Naive B cell (primary cell): ENCODE measurements at places on chromosomes 5 and 9. TPM values are rescaled to one million over a fixed set of nuclear protein-coding genes. Genes with fewer than 3 reads are reported as not detected.
A peak's percentile ranks its signal among the peaks of the same experiment; 100 is the strongest.

Gene DDX31
- polyA plus RNA-seq: 7.2 TPM

Gene KLF9
- 3.4 TPM for polyA plus RNA-seq

Gene GPR150
- 0.61 TPM for polyA plus RNA-seq

Gene PRRX2
- not detected for polyA plus RNA-seq

Gene TMEM215
- not detected for polyA plus RNA-seq

- H3K4me3 ChIP-seq: no peak overlapping the region
- peaks cover 38% of the 10 kb centered on the region for H3K36me3 ChIP-seq
- no peak for DNase-seq
- H3K27me3 ChIP-seq: peaks cover 5% of the 10 kb centered on the region
- no peaks in the 10 kb centered on the region for H3K4me1 ChIP-seq
- H3K27ac ChIP-seq: no peak overlapping the region
Measured at GRCh38 chr5:53713978-53714666, 153.7 kb downstream of the NDUFS4 start.

- H3K4me1 ChIP-seq: peaks cover 4% of the 10 kb centered on the region
- H3K27ac ChIP-seq: no peak overlapping the region
- DNase-seq: no peak
- H3K4me3 ChIP-seq: no peak overlapping the region
Measured at GRCh38 chr5:138065102-138065501, 18.7 kb upstream of the WNT8A start.

- no peaks in the 10 kb centered on the region for H3K4me1 ChIP-seq
- DNase-seq: no peak
- H3K4me3 ChIP-seq: no peak overlapping the region
- H3K27me3 ChIP-seq: peaks cover 27% of the 10 kb centered on the region
Measured at GRCh38 chr9:110601098-110601497, 21.6 kb upstream of the SVEP1 start.

DNA sequence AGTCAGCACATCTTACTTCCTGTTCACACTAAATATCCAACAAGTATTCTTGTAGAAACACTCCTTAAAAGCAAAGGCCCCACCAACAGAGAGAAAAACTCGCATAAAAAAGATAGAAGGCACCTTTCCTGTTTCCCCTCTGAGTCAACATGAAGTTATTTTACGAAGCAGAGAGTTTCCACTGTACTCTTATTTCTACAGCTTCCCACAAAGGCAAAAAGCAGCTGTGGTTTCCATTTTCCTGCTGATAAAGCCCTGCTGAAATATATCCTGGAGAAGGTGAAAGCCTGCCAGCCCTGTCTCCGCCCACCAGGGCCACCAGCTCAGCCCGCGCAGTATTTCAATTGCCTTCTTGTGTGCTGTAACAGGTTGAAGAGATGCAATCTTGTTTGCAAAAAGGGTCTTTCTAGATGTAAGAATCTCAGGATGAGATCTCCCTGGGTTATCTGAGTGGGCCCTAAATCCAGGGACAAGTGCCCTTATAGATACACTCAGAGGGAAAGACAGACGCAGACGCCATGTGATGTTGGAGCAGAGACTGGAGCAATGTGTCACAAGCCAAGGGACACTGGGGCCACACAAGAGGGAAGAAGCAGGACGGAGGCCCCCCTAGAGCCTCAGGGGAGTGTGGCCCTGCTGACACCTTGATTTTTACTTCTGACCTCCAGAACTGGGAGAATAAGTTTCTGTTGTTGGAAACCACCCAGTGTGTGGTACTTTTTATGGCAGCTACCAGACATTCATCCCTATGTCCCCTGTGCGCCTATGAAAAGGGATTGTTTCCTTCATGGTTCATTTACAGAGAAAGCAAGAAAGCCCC lies 19.9 kb downstream of the SEMA4D start:
- peak overlapping the region; percentile 46 for H3K4me3 ChIP-seq
- H3K27ac ChIP-seq: peak overlapping the region; percentile 63
- no peaks in the 10 kb centered on the region for H3K36me3 ChIP-seq
- H3K4me1 ChIP-seq: peaks cover 71% of the 10 kb centered on the region

- H3K27ac ChIP-seq: no peak overlapping the region
- H3K4me3 ChIP-seq: no peak overlapping the region
- H3K4me1 ChIP-seq: no peaks in the 10 kb centered on the region
- DNase-seq: no peak
Measured at GRCh38 chr5:166936351-166936750, 1355.1 kb upstream of the WWC1 start.

DNA sequence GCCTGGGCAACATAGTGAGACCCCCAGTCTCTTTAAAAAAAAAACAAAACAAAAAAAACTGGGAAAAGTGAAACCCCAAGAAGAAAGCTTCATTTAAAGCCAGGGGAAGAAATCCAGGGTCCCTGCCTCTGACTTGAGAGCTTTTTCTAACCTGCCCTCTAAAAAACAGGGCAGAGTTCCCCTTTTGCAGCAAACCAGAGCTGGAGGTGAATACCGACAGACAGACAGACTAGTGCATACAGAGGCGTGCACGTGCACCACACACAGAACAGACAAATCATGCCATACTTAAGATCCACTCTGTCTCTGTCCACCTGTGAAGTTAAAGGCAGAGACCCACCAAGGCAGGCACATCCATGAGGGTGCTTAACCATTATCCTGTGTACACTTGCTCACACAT lies 11.7 kb upstream of the AQP3 start:
- H3K27ac ChIP-seq: peak overlapping the region; percentile 47
- no peaks in the 10 kb centered on the region for H3K36me3 ChIP-seq
- no peaks in the 10 kb centered on the region for H3K27me3 ChIP-seq
- H3K4me1 ChIP-seq: peaks cover 7% of the 10 kb centered on the region
- H3K4me3 ChIP-seq: no peak overlapping the region

GRCh38 chr5:169576181-169576598 lies 7.4 kb upstream of the SPDL1 start:
- no peak overlapping the region for H3K4me3 ChIP-seq
- DNase-seq: no peak
- no peak overlapping the region for H3K27ac ChIP-seq
- peaks cover 51% of the 10 kb centered on the region for H3K27me3 ChIP-seq
- H3K4me1 ChIP-seq: no peaks in the 10 kb centered on the region
- no peaks in the 10 kb centered on the region for H3K36me3 ChIP-seq

DNA sequence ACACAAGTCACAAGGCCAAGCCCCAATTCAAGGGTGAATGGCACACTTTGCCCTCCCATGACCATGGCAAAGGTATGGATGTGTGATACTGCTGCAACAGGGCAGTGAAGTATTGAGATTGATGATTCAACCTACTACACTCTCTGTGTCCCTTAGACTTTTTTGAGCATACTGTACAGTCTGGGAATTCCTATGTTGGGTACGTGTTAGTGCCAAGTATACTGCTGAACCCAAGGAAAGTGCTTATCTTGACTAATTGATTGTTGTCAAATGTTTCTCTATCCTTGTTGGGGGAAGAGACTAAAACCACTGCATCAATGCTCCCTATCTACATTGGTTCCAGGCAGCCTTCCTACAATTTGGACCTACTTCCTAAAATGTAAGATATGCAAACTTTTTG lies 93.7 kb downstream of the NDFIP1 start:
- no peaks in the 10 kb centered on the region for H3K4me1 ChIP-seq
- no peak overlapping the region for H3K27ac ChIP-seq
- no peak overlapping the region for H3K4me3 ChIP-seq
- no peak for DNase-seq

DNA sequence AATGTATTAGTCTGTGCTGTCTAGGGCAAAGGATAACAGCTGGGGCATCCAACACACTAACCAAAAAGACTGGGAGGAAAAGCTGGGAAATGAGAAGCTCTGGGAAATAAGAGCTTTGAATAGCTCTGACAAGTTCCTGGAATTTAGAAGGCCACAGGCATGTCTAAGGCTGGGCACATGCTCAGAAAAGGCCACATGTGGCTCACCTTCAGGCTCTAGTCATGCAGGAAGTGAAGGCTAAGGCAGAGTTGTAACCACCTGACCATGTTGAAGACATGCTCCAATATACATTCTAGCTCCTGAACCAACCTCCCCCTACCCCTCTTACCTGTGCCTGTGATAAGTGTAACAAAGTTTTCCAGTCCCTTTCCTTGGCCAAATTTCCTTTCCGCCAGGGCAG lies 31.7 kb downstream of the CLTA start:
- peaks cover 11% of the 10 kb centered on the region for H3K4me1 ChIP-seq
- no peak overlapping the region for H3K4me3 ChIP-seq
- H3K27ac ChIP-seq: no peak overlapping the region
- DNase-seq: no peak
- H3K27me3 ChIP-seq: no peaks in the 10 kb centered on the region

GRCh38 chr9:127197186-127197860 lies 67.3 kb upstream of the GARNL3 start:
- no peaks in the 10 kb centered on the region for H3K36me3 ChIP-seq
- no peak for DNase-seq
- no peaks in the 10 kb centered on the region for H3K27me3 ChIP-seq
- no peak overlapping the region for H3K4me3 ChIP-seq

DNA sequence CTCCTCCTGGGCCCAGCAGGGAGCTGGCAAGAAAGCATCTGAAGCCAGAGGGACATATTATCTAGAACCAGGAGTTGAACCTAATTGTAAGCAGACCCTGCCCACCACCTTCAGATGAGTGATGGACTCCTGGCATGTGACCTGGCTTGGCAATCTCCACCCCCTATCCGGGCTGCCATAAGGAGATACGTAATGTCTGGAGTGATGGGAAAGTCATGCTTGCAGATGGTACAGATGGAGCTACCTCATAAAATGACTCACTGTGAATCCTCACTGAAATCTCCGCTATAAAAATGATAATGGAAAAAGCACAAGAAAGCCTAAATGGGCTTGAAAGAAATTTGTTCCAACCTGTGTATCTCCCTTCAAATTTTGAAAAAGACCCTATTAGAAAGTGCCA lies 157.5 kb downstream of the DMRT2 start:
- H3K27me3 ChIP-seq: no peaks in the 10 kb centered on the region
- H3K4me1 ChIP-seq: no peaks in the 10 kb centered on the region
- no peak overlapping the region for H3K4me3 ChIP-seq
- H3K36me3 ChIP-seq: no peaks in the 10 kb centered on the region

GRCh38 chr5:146107901-146108300 lies 2.5 kb upstream of the PLAC8L1 start:
- H3K27ac ChIP-seq: no peak overlapping the region
- H3K27me3 ChIP-seq: no peaks in the 10 kb centered on the region
- H3K4me3 ChIP-seq: no peak overlapping the region
- DNase-seq: no peak
- peaks cover 7% of the 10 kb centered on the region for H3K4me1 ChIP-seq
- no peaks in the 10 kb centered on the region for H3K36me3 ChIP-seq

GRCh38 chr5:177552839-177553455 lies 1.4 kb downstream of the FAM193B start:
- H3K36me3 ChIP-seq: no peaks in the 10 kb centered on the region
- H3K4me3 ChIP-seq: peak overlapping the region; percentile 85
- DNase-seq: no peak
- H3K4me1 ChIP-seq: peaks cover 51% of the 10 kb centered on the region
- no peaks in the 10 kb centered on the region for H3K27me3 ChIP-seq
